T-helper 17 cell (primary cell): ENCODE measurements at places on chromosomes 5 and 9.

GRCh38 chr5:146667633-146668272, 151.8 kb upstream of the GPR151 start:
- DNase-seq = no peak

DNA sequence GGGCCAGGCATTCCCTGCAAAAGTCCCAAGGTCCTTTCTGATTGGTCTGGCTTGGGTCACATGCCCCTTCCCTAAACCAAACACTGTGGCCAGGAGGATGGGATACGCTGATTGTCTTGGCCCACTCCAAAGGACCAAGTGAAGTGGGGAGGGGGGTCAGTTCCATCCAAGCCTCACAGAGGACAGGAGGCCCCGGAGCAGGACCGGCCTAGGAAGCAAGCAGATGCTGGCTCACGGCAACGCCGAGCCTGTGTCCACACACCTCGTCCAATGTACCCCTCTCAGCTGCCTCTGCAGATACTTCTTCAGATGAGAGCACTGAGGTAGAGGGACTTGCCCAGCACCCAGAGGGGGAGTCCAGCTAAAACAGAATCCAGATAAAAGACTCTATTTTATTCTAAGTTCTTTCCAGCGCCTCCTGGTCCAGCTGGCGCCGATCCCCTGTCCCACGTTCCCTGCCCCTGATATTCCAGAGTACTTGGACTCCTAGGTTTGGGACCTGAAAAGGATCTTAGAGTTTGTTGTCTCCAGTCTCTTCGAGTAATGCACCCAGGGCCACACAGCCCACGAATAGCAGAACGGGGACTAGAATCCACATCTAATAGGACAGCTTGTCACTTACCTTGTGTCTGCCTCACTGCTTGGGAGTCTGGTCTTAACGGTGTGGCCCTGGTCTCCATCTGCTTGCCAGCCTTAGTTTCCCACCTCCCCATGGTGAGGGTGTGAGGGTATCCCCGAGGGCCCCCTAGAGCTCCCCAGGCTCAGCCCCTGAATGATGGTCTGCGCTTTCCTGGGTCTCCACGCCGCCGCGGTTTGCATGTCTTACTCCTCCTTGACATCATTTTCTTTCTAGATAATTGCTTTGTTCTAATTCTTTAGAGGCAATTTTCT, 72.4 kb upstream of the UNC5A start:
- no peak for DNase-seq

- no peak for DNase-seq
Observed at GRCh38 chr5:162816816-162817215, 620.6 kb upstream of the CCNG1 start.

DNA sequence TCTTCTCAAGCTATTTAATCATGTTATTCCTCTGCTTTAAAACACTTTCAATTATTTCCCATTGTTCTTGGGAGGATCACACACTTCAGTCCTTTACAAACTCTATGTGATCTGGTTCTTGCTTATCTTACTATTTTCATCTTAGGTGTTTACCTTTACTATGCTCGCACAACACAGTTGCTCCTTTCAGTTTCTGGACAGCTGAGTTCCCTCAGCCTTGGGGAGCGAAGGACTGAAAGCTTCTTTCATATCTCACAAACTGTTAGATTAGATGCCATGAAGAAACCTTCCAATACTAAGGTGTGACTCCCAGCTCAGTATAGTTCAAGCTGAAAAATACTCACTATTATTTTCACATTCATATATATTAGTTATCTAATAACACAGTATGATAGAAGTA, 117.9 kb downstream of the CDC42SE2 start:
- DNase-seq = no peak

GRCh38 chr5:138438724-138439476, at the start of gene REEP2:
Gene REEP2, plus strand, starts transcription at chr5:138439057. Its CDS starts 152 bp downstream, at chr5:138439209.
- DNase-seq = peak; percentile 43

DNA sequence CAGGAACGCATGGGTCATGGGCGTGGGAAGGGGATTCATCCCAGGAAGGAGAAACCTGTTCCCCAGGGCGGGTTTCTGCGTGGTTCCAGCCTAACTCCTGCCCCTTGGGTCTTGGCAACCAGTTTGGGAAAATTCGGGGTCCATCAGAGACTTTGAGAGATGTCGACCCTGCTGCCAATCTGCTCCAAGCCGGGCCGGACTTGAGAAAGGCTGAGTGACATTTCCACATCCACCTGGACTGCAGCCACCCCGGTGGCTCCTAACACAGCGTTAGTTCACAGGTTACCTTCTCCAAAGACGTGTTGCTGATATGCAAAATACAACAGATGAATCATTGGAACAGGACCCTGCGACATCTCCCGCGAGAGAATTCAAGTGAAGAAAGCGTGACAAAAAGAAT, 627.2 kb downstream of the IRX1 start:
- DNase-seq = no peak

GRCh38 chr5:82820961-82821845, 256.0 kb downstream of the TMEM167A start:
- no peak for DNase-seq

GRCh38 chr9:8806150-8806549, 1006.6 kb upstream of the DMAC1 start:
- DNase-seq = no peak

- no peak for DNase-seq
Observed at GRCh38 chr5:103617090-103617489, 54.5 kb upstream of the NUDT12 start.

GRCh38 chr5:130923543-130924124, 241.4 kb downstream of the HINT1 start:
- DNase-seq = no peak

DNA sequence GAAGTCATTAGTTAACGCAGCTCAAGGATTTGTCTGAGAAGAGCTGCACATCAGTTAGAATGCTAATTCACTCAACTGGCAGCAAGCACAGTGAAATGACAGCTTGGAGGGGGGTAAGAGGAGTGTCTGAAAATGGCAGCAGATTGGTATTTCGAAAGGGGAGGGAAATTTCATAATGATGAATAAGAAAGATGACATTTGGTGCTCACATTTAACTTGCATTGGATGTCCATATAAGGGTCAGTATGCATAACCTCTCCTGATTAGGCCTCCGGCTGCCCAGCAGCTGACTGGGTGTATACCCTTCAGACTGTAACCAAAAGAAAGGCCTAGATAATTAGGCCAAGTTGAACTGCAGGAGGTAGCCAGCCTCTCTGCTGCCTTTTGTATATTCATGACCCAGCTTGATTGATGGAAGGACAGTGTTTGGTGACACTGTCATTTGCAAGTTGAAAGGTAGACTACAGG, 131.0 kb downstream of the PBX3 start:
- DNase-seq = no peak

- DNase-seq = no peak
Observed at GRCh38 chr5:156241266-156241665, 85.7 kb upstream of the SGCD start.

GRCh38 chr9:38372762-38373619, 19.5 kb upstream of the ALDH1B1 start:
- DNase-seq = no peak

DNA sequence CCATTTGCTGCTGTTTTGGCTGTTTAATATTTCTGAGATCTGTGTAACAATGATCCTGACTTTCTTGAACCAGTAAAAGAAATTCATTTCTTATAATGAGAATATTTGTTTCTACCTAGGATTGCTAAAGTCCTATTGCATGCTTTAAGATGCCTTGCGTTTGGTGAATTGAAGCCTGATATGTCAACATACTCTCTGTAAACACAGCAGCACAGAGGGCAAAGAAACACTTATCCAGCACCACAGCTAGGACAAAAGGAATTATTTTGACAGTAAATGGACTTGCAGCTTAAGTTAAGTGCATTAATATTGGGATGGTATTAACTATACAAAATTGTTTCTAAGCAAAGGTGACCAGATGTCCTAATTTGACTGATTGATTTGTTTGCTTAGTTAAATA, 2031.2 kb upstream of the CDH6 start:
- no peak for DNase-seq

DNA sequence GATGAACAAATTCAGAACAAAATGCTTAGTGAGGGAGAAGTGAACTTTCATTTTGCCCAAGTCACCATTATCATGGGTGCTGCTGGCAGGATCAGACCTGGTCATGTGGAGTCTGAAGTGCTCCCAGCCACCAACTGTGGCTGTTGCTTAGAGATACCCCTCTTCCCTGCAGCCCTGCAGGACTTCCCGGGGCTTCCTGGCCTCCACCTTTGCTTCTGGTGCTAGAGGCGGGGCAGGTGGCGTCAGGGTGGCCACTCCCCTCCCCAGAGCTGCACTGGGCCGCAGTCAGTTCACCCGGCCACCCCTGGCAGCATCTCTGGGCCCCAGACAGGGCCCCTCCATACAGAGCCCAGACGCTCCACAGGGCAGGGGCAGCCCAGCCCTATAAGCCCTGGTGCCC, 30.0 kb upstream of the SLC12A7 start:
- no peak for DNase-seq

- DNase-seq = no peak
Observed at GRCh38 chr9:32841314-32841713, 58.0 kb downstream of the TMEM215 start.

GRCh38 chr5:178434851-178435250, 155.3 kb downstream of the COL23A1 start:
- DNase-seq = no peak

GRCh38 chr5:123429993-123430392, 6.8 kb upstream of the CEP120 start:
- DNase-seq = no peak

- DNase-seq = no peak
Observed at GRCh38 chr5:32299059-32299677, 13.6 kb downstream of the MTMR12 start.

- DNase-seq = no peak
Observed at GRCh38 chr5:180824630-180825476, 22.2 kb upstream of the MGAT1 start.

GRCh38 chr5:141787376-141787775, 90.8 kb downstream of the PCDH1 start:
- DNase-seq = no peak

GRCh38 chr5:145587710-145588109, 247.4 kb downstream of the PRELID2 start:
- DNase-seq = no peak

- no peak for DNase-seq
Observed at GRCh38 chr9:94952565-94953373, 226.3 kb downstream of the AOPEP start.

GRCh38 chr5:144042156-144042555, 128.3 kb downstream of the YIPF5 start:
- no peak for DNase-seq

GRCh38 chr5:60010853-60011252, 117.3 kb upstream of the PDE4D start:
- no peak for DNase-seq
